SJSA1 (cell line): ENCODE measurements at places on chromosomes 7 and 10. TPM values are rescaled to one million over a fixed set of nuclear protein-coding genes. Genes with fewer than 3 reads are reported as not detected.

DNA sequence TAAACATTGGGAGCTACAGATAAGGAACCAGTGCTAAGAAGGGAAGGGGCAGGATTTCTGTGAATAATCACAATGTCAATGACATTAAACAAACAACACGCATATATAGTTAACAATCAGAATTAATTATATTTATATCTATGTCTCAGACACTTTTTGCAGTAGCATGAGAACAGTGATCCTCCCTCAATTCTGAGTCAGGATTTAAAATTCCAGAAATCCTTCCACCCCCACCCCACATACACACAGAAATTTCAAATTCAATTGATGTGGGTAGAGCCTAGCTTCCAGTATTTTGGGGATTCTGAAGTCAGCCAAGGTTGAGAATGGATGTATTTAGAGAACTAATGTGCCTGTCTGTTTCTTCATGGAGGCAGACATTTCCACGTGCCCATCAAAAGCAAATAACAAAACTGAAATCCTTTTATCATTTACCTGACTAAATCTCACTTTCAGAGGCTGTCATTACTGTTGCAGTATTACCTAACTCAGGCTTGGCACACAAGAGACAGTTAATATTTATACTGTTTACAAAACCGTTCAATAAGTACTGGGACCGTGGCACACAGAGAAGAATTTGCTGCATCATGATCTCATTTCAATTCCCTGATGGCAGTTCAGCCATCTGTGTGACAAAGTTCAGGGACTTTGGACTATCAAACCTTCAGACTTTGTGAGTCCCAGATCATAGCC, 116.6 kb upstream of the PALS2 start:
- H3K27me3 ChIP-seq: peaks cover 2% of the 10 kb centered on the region
- no peak overlapping the region for H3K27ac ChIP-seq
- H3K4me3 ChIP-seq: no peak overlapping the region
- no peaks in the 10 kb centered on the region for H3K4me1 ChIP-seq
- DNase-seq: no peak

Gene PPP1R17
- not detected in 2 replicates for total RNA-seq

GRCh38 chr10:102384606-102385429, 10.7 kb upstream of the NFKB2 start:
- H3K27ac ChIP-seq: no peak overlapping the region
- H3K4me1 ChIP-seq: no peaks in the 10 kb centered on the region
- no peak for DNase-seq
- H3K4me3 ChIP-seq: no peak overlapping the region
- no peaks in the 10 kb centered on the region for H3K27me3 ChIP-seq

Gene SPDYE1
- total RNA-seq: not detected in 2 replicates

Gene CHCHD2
- 613 and 738 TPM in 2 replicates for total RNA-seq

DNA sequence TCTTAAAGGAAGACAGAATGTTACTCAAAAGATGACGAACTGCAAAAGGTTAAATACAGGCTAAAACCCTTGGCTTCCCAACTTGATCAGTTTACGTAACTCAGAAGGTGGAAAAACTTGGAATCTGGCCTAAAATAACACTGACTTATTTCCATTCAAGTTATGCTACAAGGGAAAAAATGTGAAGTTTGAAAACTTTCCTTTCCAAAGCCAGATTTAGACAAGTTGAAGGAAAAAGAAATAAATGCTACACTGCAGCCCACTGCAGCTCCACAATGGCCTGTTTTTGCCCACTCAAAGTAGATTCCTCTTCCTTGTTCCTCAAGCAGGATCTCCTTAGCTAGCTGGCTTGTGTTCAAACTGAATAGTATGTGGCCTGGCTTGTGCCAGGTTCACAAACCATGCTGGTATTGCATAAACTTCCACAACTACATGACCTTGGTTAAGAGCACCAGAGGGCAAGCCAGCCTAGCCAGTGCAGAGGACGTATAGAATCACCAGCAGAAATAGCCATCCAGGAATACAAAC, 166.2 kb downstream of the CPEB3 start:
- no peaks in the 10 kb centered on the region for H3K27me3 ChIP-seq
- H3K27ac ChIP-seq: no peak overlapping the region
- DNase-seq: no peak
- H3K36me3 ChIP-seq: no peaks in the 10 kb centered on the region
